ENCODE measurements at places on chromosomes 12 and 14.

GRCh38 chr14:77612011-77612620, 4.3 kb downstream of the SPTLC2 start:
- DNase-seq = no peak

- peak; percentile 66 for DNase-seq
Observed at GRCh38 chr12:123062681-123063486, 82.4 kb downstream of the ARL6IP4 start.

DNA sequence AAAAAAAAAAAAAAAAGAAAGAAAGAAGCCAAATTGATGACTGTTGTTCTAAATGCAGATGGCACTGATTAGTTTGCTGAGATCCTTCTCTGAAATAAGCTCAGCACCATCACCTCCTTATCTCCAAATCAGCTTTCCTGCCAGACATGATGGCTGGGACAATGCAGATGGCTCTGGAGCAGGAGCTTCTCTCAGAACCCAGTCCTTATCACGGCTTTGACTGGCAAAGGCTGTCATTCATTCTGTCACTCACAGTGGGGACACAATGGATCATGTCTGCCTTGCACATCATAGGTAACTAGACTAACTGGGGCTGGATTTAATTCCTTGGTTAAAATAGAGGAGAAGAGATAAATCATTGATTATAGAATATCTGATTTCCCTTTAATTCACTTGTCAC, 146.3 kb downstream of the PDZRN4 start:
- no peak for DNase-seq

DNA sequence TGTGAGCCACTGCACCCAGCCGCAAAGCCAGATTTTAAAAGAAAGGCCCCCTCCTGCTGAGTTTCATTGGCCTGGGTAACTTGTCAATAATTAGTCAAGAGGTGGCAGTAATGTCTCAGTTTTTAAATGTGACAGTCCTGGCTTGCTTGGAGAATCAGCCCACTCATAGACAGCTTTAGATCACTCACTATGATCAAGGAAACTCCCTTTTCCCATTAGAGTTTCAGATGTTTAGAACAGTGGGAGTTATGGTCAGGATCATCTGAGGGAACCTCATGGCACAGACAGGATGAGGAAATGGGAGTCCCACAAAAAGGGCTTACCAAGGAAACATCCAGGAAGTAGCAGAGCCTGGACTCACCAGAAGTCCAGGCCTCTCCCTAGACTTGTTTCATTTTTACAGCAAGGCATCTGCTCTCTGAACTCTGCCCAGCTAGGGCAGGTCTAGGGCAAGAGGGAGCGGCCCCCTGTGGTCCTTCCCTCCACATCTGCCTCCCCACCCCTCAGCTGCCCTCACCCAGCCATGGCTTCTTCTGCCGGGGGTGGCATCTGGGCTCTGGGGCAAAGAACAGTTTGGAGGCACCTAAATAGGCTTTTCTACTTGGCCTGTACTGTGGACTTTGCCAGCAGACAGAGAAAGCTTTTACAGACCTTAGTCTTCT, 11.2 kb downstream of the BCL2L14 start:
- DNase-seq = peak; percentile 78

DNA sequence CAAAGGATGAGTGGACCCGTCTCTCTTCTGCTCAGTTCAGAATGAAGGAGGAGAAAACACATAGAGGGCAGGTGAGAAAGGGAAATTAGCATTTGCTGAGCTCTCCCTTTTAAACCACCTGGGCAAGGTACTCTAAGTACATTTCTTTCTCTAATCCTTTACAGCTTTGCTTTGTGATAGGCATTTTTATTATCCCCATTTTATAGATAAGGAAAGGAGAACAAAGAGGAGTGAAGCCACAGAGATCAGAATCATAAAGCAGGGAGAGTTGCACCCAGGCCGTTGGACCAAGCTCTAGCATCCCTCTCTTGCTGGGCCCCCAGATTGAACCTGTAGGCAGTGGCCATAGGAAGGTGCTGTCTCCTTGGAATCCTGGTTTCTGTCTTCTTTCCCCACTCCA, 47.0 kb downstream of the VCPKMT start:
- no peak for DNase-seq

GRCh38 chr12:3177778-3178425, 100.7 kb downstream of the TSPAN9 start:
- no peak for DNase-seq

DNA sequence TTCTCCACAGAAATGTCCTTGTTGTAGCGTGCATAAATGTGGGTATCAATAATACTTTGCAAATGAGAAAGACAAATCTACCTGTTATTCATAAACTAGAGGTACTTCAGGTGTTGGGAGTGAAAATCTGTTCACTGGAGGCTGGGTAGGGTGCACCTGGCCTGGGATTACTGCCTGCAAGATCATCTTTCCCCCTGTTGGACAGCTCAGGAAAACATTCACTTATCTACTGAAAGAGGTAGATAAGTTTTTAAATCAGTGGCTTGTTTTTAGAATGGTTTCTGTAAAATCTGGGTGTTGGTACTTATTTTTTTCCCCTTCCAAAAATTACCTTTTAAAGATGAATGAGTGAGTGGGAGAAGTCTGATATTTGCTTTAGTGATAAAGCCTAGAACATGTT, 95.6 kb downstream of the DIP2B start:
- no peak for DNase-seq

- no peak for DNase-seq
Observed at GRCh38 chr12:114751712-114752111, 67.7 kb upstream of the TBX3 start.

GRCh38 chr12:69007855-69008351, 74.9 kb upstream of the CPM start:
- DNase-seq = peak; percentile 3

- DNase-seq = peak; percentile 40
Observed at GRCh38 chr12:122880668-122881067, 15.3 kb downstream of the VPS37B start.

- no peak for DNase-seq
Observed at GRCh38 chr14:88421286-88421685, 35.8 kb downstream of the SPATA7 start.

GRCh38 chr14:94411638-94412037, 23.2 kb upstream of the SERPINA1 start:
- DNase-seq = no peak

DNA sequence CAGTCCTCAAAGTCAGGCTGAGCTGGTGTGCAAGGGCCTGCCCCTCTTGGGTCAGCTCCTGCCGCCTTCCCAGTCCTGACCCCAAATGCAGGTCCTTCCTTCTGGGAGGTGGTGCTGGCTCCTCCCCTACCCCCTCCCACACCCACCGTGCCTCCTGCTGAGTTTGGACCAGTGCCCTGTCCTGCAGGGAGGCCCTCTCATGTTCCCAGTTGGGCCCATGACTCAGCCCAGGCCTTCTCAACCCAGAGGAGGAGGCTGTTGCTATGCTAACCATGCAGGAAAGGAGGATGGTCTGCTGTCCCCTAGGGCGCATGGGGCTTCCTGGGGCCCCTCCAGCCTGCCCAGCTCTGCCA, 4.4 kb downstream of the ZBTB42 start:
- DNase-seq = no peak

DNA sequence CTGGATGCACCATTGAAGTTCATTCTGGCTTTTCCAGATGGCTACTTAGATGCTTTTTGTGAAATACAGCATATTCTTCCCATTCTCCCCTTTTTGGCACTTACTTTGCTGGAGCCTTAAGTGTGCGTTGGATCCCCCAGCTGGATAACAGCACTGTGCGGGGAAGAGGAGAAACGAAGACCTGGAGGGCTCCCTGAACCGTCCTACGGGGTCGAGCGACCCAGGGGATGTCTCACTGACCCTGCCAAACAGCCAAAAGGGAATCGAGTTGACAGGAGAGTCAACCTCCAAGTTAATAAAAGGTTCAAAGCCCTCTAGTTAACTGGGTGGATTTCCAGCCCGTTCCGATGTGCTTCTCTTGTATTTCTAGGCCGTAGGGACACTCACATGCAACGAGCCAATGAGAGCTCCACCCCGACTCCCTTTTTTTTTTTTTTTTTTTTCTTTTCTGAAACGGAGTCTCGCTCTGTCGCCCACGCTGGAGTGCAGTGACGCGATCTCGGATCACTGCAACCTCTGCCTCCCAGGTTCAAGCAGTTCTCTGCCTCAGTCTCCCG, 1.0 kb upstream of the CAMKK2 start:
- DNase-seq = peak; percentile 59

DNA sequence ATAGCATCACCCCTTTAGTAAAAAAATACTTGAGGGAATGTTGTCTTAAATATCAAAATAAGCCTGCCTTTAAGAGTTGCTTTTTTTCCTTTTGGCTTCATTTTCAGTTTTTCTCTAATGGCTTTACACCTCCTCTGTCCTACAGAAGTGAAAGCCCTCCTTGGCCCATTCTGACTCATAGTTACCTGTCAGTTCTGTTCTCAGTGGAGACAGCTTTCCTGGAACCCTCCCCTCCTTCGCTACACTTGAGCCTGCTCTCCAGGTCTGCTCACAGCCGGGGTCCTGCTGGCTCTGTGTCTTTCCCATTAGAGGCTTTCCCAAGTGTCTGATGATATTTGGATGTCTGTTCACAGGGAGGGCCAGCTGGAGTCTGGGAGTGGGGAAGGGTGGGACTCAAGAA, 84.0 kb downstream of the PELI2 start:
- no peak for DNase-seq

GRCh38 chr12:12171991-12172511, 94.8 kb downstream of the LRP6 start:
- peak; percentile 36 for DNase-seq

DNA sequence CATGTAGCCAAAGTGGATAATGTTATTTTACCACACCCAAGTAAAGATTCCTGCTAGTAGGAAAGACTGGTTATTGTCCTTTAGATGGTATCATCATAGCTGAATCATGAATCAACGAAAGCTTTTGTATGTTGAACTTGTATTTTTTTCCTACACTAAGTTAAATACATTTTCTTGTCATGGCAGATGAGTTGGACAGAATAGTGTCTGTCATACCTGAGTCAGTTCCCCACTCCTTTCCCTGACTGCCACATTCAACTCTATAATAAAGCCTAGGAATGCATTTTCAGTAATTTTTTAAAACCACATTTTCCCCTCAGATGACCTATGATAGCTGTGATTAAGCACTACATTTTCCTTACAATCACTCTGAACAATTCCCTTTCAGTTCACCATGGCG, 9.3 kb upstream of the PTHLH start:
- no peak for DNase-seq

DNA sequence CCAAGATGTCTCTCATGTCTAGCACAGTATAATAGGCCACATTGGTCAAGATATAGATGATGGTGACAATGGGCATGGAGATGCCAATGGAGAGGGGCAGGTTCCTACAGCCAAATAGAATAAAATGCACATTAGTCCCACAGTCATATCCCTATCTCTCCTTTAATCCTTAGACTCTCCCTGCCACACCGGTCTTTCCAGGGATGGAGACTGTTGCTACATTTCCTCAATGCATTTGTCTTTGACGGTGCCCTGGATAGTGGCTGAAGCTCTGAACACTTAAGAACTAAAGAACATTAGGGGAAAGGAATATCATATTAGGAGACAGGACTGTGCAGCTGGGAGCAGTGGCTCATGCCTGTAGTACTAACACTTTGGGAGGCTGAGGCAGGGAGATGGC, 9.7 kb downstream of the OXA1L start:
- DNase-seq = no peak

DNA sequence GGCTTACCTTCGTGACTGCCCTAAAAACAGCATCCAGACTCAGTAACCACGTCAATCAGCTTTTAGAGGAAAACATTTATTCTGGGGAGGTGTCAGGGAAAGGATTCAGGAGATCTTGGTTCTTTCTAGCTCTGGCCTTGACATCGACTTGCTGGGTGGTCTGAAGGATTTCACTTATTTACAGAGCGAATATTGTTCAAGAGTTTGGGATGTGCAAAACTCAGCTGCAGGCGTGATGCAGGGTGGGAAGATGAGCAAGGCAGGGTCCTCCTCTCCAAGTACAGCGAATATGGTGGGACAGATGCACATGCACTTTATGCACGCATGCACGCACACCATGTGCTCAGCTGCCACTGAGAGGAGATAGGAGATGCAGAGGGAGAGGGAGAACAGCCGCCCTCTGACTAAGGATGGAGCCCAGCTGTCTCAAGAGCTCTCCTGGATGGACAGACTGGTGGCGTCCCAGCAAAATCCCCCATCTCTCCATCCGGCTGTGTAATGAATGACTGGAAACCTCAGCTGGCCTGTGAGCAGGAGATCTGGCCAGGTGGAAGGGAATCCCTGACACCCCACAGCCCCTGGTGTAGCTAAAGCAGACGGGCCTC, 24.4 kb upstream of the BDKRB1 start:
- DNase-seq = no peak

GRCh38 chr12:101939306-101939705, 61.9 kb downstream of the DRAM1 start:
- DNase-seq = no peak

- no peak for DNase-seq
Observed at GRCh38 chr14:97776890-97777558, 979.8 kb downstream of the VRK1 start.

DNA sequence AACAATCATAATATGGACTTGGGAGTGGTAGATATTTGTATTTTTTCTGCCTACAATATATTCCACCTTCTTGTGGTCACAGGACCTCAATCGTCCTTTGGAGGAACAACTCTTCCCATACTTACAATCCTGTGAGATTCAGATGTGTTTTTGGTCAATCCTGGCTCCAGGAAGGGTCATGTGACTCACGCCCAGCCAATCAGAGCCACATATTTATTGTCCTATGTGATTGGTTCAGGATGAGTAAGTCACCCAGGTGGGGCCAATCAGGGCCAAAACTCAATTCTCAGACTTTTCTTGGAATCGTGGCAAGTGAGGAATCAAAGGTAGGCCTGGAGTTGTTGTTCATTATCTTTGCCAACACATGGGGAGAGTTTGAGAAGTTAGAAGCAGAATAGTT, 264.9 kb downstream of the SUDS3 start:
- DNase-seq = no peak

DNA sequence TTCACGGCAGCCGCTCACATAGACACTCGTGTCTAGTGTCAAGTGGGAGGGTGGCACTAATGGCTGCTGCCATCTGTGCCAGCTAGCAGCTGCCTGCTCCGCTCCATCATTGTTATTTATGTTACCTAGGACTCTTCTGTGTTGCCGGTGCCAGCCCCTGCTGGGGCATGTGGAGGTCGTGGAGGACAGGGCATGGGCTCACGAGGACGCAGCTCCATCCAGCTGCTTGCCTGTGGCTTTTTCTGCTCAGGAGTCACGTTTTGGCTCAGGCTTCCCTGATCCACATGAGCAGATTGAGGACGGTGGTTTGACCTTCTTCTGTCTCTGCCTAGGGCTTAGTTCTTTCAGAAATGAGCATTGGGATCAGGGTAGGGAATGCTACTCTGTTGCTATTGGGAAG, 31.2 kb downstream of the TPCN1 start:
- DNase-seq = no peak

GRCh38 chr14:72253503-72253902, 321.3 kb downstream of the RGS6 start:
- DNase-seq = no peak

DNA sequence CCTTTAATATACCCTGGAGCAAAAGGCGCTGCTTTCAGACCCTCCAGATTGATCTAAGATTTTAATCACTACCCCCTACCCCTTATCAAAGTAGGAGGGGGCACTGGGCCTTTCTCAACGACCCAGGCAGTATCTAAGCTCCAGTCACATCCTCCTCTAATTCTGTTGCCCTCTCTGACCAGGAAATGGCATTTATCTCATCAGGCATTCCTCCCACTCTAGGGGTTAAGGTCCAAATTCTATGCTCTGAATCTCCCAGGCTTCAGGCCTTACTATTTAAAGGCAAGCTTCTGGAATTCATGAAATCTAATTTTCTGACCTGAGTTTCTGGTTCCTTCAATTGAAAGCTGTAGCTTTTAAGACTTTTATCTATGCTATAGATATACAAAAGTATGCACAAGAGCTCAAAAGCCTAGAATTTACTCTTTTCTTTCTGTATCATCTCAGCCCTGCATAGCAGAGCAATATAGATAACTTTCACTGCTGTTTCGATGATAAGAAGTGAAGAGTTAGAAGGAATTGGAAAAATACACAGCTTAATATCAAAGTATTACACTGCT, 622.9 kb downstream of the RPS29 start:
- DNase-seq = no peak

All from inflammatory macrophage treated with lipopolysaccharide for 1 hour (primary cell).